Fibroblast of skin of scalp (primary cell): ENCODE measurements at places on chromosomes 3 and 15.
A peak's percentile ranks its signal among the peaks of the same experiment; 100 is the strongest.

GRCh38 chr3:147200545-147200944 lies 205.8 kb downstream of the ZIC4 start:
- DNase-seq: peak; percentile 71

DNA sequence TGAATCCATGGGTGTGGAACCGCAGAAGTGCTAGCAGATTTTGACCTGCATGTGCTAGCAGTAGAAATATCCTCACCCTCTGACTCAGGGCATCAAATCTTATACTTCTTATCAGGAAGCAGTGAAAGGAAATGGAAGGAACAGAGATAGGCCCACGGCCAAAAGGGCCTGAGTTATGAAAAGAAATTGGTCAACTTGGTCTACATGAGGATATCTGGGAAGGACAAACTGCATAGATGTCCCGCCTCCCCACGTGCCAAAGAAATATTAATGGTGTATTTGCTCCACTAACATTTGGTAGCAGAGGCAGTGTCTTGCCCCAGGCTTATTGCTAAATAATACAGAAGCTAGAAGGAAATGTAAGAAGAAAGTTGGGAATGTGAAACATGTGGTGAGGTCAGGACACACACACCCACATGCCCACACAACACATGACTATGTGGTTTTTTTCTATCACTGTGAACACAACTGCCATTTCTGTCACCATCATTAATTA lies 93.6 kb upstream of the COL8A1 start:
- DNase-seq: peak; percentile 61

GRCh38 chr3:61875976-61876671 lies 314.8 kb downstream of the PTPRG start:
- no peak for DNase-seq

DNA sequence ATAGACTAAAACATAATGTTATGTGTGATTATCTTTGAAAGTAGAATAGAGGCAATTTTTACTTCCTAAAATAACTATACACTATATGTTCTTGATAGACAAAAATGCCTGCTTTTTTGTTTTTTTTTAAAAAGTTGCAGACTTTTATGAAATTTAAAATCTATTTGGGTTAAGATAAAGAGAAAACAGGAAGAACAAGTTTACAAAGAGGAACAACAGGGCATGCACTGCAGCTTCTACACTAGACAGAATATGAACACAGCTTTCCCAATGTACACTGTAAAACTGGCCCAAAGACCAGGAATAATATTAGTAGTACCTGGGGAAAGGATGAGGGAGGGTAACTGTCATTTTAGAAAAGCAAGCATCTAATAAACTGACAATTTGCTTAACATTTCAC lies 53.7 kb downstream of the NR1I2 start:
- no peak for DNase-seq

- DNase-seq: peak; percentile 25
Observed at GRCh38 chr3:192570821-192571791, 156.2 kb downstream of the FGF12 start.

DNA sequence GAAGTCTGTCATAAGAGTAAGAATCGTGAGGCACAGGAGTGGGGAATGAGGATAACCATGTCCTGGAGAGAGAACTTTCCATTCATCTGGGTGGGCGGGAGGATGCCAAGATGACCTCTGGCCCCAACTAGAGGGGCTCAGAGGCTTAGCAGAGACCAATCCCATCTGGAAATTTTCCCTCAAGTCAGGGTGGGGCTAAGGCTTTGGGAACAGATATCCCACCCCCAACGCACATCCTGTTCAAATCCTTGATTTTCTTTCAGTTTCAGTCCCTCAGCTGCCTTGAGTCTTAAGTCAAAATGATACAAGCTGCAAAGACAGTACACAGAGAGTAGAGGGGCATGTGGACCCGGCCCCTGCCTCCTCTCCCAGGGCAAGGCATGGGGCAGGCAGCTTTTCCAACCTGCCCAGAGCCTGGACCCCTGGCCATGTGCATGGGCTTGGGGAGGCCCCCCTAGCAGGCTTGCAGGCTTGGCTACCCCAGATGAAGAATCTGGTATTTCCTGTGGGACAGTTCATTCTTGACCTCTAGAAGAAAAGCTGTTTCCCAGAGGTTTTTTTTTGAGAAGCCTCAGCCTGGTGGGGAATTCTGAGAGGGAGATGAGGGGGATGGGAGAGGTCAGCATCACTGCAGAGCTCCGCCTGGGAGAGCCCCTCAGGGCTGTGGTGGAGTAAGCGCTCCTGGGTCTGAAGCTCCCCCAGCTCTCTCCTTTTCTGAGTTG lies 109.7 kb upstream of the HACD2 start:
- DNase-seq: peak; percentile 44

GRCh38 chr3:105458518-105459215 lies 92.0 kb downstream of the ALCAM start:
- peak; percentile 69 for DNase-seq

DNA sequence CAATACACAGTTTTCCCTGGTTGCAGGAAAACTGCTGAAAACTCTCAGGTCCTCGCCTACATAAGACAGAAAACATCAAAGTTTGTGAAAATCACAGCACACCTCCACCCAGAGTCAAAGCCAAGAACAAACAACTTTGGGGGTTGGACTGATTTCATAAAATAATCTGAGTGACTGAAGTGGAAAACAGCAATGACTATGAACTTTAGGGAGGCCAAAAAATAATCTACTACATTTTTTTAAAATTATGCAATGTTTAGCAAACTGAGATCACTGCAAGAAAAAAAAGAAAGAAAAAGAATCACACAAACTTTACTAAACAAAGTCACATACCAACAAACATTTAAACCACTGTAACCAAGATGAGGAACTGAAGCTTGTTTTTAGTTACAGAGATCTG lies 15.9 kb upstream of the FOXP1 start:
- no peak for DNase-seq

DNA sequence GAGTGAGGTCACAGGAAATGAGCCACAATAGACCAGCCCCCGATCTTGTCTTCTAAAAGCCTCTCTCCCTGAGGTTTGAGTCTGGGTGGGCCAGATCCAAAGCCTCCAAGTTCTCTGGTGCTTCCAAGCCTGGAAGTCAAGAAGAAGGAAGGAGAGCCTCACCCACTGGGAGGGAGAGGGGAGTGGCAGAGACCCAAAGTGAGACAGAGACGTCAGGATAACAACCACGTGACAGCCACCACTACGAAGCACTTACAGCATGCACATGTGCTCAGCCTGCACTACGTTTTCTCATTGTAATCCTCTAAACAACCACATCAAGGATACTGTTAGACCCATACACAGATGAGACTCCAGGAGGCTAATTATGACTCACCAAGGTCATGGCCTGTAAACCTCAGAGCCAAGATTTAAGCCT lies 197.3 kb upstream of the LINGO1 start:
- peak; percentile 7 for DNase-seq

- no peak for DNase-seq
Observed at GRCh38 chr15:57297163-57297593, 79.1 kb upstream of the CGNL1 start.

DNA sequence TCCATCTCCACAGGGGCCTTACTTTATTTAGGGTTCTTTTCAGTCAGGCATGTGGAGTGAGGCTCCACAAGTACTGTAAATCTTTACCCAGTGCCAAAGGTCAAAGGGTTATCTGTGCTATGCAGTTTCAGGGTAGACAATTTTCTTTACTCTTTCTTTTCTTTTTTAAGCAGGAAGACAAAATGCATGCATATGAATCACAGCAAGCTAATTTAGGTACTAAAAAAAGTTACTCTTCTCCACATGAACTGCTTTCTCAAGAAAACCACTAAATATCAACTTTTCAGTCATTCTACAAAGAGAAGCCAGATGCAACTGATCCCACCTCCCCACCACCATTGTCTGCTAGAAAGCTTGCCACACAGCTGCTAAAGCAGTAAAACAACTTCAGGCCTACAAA lies 73.3 kb upstream of the PYGO1 start:
- peak; percentile 7 for DNase-seq

DNA sequence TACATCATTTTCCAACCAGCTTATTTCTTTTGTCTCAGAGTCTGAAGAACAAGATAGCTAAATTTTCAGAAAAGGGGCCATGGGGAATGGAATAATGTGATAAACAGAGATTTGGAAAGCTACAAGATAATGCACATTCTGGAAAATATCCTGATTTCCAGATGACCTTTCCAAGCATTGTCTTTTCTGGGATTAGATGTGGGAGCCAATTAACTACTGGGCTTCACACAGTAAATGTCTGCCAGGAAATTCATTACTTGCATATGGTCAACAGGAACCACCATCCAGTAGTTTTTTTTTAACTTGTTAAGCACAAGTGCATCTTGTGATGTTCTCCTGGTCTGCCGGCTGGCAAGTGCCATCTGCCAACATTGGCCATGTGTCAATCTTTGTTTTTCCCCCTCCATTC lies 131.1 kb upstream of the BFSP2 start:
- no peak for DNase-seq

- no peak for DNase-seq
Observed at GRCh38 chr3:194910414-194910984, 224.8 kb downstream of the FAM43A start.

GRCh38 chr3:128714887-128715491 lies 11.0 kb upstream of the RAB7A start:
- no peak for DNase-seq

- DNase-seq: no peak
Observed at GRCh38 chr3:30604558-30604957, 1.8 kb upstream of the TGFBR2 start.

DNA sequence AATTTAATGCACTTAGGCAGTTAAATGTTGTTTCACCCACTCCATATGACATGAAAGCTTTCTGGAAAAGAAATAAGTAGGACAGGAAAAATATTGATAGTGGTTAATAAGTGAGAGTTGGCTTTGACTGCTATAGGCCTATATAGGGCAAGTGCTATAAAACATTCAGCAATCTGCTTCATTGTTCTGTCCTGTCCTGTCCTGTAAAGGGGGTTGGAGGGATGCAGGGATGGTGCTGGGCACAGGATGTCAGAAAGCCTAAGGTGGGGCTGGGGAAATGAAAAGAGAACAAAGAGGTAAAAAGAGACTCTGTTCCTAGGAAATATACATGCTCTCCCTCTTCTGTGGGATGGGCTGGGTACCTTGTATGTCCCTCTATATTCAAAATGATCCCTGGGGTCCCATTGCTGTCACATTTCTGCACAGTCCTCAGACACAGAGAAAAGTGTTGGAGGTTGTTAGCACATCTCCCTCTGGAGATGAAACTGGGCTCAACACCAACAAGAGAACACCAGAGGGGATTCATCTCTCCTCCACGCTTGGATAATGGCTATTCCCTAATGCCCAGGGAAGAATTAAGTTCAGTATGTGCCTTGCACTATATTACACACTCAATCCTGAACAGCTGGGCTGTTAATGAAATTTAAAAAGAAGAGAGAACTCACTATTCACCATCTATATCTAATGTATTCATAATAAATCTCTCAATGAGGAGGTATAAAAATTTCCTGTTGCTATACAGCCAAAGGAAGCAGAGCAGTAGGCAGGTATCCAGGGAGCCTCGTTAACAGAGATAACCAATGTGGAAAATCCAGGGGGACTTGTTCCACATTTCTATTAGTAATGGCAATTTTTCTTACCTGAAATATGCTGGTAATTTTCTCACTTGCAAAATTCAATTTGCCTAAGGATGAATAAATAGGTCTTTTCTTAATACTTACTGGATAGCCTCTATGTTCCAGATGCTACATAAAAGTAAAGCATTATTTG lies 108.1 kb upstream of the ZBED2 start:
- no peak for DNase-seq

DNA sequence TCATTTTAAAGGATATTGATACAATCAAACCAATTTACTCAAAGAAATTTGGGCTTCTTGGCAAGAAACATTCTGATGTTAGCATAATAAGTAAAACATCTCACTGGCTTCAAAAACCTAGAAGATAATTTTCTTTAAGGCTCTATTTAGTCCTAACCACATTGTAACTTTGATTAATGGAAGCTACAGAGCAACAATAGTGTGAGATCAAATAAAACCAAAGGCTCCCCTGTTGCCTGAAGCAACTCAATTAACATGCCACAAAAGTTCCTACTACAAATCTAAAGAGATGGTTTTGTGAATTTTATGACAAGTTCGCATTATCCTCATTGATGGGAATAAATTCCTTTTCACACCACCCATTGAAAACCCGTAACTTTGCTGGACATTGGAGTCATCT lies 5.9 kb downstream of the DPH6 start:
- no peak for DNase-seq

- peak; percentile 57 for DNase-seq
Observed at GRCh38 chr15:25635191-25635590, 196.4 kb upstream of the UBE3A start.

DNA sequence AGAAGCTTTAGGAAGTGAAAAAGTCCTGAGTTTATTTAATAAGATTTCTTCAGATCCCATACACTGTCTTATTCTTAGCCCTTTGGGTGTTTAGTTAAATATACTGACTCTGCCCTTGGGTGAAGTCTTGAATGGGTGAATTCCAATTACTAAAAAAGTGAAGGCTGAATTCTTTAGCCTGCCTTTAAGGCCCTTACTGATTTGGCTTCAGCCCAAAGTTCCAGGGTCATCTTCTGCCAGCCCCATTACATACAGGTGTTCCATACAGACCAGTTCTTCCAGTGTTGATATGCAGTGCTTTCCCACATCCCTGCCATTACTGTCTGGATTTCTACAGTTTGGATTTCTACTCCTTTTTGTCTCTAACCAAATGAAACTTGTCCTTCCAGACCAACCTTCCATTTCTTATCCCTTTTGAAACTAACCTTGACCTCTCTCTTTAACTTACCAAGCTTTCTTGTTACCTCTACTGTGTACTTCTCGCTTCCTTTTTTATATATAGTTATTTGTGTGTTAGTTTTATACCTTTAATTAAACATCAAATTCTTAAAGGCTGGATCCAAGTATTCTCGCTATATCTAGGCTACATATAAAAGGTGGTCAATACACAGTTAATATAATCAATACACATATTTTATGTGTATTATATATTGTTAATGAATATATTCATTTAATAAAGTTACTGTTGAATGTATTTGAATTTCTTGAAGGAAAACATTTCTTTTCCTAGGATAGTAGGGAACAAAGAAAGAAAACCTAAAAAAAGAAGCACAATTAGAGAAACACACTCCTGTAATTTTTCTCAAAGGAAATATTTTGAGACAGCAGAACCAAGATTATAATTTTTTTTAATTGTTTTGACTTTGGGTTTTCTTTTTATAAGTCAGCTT lies 15.0 kb downstream of the MBNL1 start:
- DNase-seq: no peak

DNA sequence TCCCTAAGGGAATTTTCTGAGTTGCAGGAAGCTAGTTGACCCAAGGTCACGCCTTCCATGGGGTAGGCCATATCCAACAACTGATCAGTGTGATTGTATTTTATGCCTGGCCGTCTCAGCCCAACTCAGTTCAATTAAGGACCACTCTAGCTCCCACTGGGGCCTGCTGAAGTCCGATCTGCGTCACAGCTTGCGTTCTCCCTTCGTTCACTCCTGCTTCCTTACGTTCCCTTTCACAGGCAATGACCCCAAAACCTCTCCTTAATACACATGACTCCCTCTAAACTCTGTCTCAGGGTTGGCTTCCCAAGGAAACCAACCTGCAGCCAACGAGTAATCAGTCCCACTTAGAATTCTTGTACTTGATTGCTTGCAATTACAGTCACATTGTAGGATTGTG lies 428.0 kb downstream of the RBMS3 start:
- no peak for DNase-seq
